ENCODE measurements at places on chromosomes 3 and 15.

- no peak for DNase-seq
These were observed 267.0 kb upstream of the CHRM5 start for GRCh38 chr15:33701304-33701696.

GRCh38 chr3:20849975-20850374 lies 664.0 kb upstream of the SGO1 start:
- no peak for DNase-seq

- no peak for DNase-seq
These were observed 88.7 kb upstream of the ADPGK start for GRCh38 chr15:72872066-72872845.

DNA sequence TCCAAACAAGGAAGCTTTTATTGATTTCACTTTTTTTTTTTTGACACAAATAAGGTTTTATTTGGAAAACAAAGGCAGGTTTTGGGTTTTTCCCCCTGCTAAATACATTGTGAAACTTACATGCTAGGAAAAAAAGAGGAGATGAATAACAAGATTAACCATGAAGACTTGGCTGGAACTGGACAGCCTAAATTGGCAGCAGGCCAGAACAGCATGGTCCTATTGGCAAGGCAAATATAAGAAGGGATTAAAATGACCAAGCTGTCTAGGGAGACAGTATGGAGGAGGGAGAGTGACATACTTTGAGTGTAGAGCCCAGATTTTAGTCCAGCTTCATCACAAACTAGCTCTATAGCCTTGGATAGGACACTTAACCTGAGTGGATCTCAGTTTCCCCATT lies 63.9 kb upstream of the BBX start:
- no peak for DNase-seq

- no peak for DNase-seq
These were observed 223.6 kb upstream of the TBL1XR1 start for GRCh38 chr3:177420651-177421480.

GRCh38 chr3:61980041-61980440 lies 393.3 kb downstream of the FEZF2 start:
- DNase-seq: no peak

DNA sequence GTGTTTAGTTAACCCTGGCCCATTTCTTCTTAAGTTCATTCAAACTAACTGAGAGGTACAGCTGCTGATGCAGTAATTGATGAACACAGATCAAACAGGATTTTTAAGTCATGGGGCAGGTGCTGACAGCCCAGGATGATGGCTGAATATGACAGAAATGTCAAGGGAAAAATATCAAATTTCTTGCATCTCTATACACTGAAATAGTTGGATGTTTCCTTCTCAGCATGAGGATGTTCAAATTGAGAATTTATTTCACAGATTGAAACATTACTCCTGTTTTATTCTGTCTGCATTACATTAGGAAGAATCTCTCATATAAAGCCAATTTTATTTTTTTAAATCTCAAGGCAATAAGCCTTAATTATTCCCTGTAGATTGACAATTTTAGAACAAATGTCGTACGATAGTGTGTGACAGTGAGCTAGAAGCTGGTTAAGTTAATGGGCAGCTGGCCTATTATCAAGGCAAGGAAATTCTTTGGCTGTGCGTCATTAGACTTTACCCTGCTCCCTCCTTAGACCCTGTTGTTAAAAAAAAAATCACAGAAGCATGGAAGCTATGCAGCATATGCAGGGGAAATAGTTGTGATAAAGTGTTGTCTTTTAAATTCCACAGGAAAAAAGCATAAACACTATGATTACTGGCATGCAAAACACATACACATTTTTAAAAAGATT lies 183.8 kb upstream of the KCNMB2 start:
- DNase-seq: no peak

GRCh38 chr15:54011656-54012055 lies 33.4 kb downstream of the UNC13C start:
- DNase-seq: no peak

DNA sequence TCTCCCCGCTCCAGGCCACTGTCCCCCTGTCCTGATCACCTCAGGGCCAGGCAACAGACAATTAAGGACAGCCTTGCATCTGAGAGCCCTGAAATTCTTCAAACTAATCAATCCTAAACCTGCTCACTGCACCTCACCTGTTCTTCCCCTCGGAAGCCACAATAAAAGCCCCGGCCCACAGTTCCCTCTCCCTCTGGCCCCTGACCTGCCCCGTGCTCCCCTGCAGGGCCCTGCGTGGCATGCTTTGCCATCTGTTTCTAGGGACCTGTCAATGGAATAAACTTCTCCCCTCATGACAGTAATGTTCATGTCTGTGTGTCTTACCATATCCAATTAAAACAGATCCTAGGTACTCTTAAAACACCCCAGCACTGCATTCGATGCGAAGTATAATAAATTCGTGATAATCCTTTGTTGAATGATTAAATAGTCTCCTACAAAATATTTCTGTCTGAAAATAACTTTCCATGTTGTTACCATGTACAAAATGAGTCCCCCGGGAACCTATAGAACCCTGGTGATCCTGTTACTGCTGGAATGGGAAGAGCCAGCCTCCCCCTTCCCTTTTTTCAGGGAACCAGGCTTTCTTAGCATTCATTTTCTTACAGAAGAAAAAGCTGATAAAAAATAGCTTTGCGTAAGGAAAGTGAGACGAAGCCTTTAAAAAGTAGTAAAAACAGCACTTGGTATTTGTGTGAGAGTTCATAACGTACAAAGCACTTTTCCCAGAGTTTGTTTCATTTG lies 59.0 kb downstream of the ABTB1 start:
- no peak for DNase-seq

DNA sequence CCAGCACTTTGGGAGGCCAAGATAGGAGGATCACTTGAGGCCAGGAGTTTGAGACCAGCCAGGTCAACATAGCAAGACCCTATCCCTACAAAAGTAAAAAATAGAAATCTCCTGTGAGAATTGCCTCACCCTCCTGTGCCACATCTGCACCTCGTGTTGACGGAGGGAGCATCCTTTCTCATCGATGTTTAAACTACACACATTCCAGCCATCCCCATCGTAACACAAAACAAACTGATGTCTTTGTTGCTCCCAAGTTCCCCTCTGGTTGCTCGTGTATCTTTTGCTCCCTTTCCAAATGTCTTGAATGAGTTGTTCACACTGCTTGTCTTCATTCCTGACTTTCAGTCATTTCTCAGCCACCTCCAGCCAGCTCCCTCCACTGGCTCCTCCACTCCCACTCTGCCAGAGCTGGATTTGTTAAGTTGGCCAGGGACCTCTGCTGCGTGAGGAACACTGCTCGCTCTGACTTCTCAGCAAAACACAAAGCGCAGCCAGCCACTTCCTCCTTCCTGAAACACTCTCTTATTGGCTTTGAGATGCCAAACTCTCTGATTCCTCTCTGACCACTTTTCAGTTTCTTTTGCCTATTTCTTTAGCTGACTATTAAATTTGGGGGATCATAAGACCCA lies 53.6 kb upstream of the ATP13A3 start:
- DNase-seq: peak; percentile 76

GRCh38 chr3:141955175-141955574 lies 78.7 kb downstream of the ATP1B3 start:
- DNase-seq: no peak

DNA sequence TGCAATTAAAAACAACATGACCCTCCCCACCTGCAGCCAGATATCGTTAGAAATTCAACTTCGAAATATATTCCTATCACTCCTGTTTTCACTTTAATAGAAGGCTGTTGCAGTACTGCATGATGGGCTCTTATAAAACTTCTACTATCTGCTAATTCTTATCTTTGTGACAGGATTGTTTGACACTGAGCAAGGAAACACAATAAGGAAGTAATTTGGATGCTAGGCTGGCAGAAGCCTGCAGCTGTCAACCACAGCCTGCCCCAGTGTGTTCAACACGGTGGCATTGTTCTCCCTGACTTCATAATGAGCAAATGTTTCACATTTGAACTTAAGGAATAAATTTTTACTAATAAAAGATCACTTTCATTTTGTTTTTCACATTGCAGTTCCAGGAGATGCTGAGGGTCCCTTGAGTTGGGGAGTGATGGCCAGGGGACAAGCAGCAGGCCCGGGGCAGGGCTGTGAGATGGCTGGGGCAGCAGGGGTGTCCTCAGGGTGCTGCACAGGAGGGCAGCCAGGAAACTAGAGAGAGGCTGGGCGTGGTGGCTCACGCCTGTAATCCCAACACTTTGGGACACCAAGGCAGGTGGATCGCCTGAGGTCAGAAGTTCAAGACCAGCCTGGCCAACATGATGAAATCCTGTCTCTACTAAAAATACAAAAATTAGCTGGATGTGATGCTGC lies 64.8 kb upstream of the SEC61A1 start:
- DNase-seq: peak; percentile 11

GRCh38 chr3:127606086-127606805 lies 8.0 kb downstream of the MCM2 start:
- no peak for DNase-seq

- DNase-seq: no peak
These were observed 502.5 kb upstream of the NAALADL2 start for GRCh38 chr3:174356596-174356995.

DNA sequence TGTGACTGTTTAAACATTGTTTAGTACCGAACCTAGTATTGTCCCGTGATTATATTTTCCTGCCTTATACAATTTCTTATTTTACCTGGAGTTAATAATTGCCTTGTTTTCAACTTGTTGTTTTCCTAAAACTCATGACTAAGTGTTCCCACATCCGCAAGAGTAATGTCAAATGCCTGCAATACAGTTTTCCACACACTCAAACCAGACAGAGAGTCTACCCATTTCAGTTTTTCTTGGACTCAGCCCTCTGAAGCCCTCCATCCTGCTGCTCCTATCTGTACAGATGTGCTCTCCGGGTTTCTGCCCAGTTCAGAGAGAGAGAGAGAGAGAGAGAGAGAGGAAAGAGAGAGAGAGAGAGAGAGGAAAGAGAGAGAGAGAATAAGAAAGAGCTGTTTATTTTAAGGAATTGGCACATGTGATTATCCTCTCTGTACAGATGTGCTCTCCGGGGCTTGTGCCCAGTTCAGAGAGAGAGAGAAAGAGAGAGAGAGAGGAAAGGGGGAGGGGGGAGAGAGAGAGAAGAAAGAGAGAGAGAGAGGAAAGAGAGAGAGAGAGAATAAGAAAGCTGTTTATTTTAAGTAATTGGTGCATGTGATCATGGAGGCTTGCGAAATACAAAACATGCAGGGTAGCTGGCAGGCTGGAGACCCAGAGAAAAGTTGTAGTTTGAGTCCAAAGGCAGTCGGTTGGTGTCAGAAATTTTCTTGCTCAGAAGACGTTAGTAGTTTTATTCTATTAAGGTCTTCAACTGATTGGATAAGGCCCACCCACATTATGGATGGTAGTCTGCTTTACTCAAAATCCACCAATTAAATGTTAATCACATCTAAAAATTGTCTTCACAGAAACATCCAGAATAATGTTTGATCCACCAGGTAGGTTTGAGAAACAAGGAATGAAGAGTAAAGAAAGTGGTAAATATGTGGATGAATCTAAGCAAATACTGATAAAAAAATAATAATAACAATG lies 104.1 kb upstream of the GOLGA8J start:
- DNase-seq: no peak

DNA sequence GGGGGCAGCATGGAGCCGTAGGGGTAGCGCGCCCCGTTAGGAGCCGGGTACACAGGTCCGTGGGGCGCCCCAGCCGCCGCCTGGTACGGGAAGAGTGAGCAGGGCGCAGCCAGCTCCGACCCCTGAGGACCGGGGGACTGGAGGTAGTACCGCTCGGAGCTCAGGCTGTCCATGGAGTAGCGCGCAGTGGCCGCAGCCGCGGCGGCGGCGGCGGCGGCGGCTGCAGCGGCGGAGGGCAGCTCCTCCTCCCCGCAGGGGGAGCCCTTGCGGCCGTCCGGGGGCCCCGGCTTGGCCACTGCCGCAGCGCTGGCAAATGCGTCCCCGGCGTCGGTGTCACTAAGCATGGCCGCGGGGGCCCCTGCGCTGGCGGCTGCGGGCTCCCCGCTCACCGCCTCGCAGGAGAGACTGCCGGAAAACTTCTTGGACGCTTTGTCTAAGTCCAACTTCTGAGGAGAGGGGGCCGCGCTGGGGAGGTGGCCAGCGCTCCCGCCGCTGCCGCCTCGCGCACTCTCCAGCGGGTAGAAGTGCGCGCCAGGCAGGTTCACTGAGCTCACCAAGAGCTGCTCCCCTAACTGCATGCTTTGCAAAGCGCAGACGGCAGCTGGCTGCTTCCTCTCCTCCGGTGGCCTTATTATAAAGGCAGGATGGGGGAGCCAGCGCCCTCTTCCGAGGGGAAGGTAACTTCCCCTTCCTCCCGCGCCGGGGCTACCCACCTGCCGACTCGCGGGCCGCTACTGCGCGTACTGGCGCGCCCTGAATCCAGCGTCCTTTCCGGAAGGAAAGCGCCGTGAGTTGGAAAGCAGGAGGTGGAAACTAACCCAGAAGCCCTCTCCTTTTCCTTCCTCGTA lies at the start of gene EOMES:
Gene EOMES, minus strand, starts transcription at position 607 of the 848 bp plus-strand sequence. Its CDS starts 29 bp downstream, at position 578.
- DNase-seq: peak; percentile 79

DNA sequence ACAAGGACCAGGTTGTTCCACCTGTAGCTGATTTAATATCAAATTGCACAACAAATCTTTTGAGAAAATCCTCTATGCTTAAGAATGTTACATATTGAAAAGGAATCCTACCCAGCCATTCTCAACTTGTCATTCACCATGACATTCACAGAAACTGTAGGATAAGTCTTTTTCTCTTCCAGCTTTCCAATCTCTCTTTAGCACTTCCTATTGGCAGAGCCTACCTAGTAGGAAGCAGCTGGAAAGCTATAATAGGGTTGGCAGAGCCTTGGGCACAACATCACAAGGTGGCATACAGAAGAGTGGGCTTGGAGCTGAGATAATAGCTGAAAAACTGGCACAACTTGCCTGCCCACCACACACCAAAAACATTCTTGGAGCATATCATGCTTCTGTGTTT lies 67.3 kb upstream of the NUDT16 start:
- DNase-seq: no peak

- DNase-seq: no peak
These were observed 10.1 kb downstream of the CLDND1 start for GRCh38 chr3:98512576-98512975.

DNA sequence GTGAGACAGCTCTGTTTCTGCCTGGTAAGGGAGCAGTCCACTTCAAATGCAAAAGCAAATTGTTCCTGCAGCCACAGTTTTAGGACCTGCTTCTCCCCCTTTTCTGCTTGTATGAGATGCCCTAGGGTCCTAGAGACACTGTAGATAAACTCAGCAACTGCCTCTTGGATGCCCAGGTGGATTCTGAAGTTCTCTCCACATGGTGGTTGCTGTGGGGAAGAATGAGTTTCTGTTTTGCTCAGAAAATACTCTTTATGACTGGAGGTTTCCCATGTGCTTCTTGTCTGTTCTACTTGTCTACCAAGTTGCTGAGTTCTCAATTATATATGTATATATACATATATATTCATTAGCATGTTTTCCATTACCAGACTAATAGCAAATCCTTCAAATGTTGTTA lies 5.6 kb upstream of the ZNF80 start:
- no peak for DNase-seq

DNA sequence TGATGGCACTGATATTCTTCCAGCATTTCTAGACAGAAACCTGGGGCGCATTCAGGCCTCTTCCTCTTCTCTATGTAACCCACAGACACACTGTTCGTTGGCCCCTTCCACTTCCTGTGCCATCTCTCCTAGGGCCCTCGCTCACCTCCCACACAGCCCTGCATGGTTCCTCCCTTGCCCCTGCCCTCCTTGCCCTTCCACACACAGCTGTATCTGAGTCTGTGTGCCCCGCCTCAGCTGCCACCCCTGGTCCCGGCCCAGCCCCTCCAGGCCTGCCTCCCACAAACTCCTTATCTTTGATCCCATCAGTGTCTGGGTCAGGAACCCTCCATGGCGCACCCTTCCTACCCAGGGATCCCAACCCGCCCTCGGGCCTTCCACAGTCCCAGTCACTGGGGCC lies 37.9 kb downstream of the RAB6B start:
- peak; percentile 84 for DNase-seq
